ENCODE measurements at places on chromosomes 2 and 18. TPM values are rescaled to one million over a fixed set of nuclear protein-coding genes. Genes with fewer than 3 reads are reported as not detected.

- DNase-seq = no peak
These were observed 10.2 kb downstream of the ANO7 start for GRCh38 chr2:241198381-241199279.

DNA sequence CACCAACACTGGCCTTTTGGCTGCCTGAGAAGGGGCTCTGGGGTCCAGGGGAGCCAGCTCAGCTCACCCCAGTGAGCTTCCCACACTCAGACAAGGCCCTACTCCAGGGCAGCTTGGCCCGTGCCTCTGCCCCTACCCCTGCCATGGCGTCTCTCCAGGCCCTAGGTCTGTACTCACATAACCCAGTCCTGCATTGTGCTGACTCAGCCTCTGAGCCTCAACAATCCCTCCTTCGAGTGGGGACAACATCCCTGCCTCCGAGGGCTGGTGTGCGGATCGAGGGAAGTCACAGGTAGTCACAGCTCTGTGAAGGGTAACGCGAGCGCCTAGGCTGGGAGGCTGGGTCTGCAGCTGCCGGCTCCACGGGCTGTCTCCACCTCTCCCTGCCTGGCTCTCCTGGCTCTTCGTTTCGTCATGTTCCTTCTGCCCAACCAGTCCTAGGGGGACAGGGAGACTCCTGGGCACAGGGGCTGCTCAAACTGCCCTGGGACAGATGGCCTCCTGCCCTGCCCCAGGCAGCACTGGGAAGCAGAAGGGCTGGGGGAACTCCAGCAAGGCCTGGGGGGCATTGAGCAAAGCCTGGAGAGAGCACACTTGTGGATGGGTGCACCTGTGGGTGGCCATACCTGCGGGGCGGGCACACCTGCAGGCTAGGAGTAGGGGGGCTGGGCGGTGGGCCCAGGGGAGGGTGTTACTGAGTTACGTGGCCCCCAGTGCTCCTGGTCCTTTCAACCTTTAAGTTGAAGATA lies 74.6 kb downstream of the RRM2 start:
- DNase-seq = no peak

DNA sequence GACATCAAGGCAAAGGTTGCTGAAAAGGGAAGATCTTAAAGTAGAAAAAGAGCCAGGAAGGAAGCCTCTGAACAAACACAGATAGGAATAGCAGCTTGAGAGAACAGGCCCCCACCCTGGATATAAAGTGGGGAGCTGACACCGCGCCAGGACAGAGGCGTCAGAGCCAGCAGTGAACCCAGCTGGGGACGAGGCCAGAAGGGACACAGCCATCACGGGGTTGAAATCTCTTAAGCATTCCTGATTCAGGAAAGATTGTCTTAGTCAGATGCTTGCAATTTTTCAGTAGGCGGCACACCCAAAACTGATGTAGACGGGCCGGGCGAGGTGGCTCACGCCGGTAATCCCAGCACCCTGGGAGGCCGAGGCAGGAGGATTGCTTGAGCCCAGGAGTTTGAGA lies 93.8 kb upstream of the PHLPP1 start:
- DNase-seq = no peak

DNA sequence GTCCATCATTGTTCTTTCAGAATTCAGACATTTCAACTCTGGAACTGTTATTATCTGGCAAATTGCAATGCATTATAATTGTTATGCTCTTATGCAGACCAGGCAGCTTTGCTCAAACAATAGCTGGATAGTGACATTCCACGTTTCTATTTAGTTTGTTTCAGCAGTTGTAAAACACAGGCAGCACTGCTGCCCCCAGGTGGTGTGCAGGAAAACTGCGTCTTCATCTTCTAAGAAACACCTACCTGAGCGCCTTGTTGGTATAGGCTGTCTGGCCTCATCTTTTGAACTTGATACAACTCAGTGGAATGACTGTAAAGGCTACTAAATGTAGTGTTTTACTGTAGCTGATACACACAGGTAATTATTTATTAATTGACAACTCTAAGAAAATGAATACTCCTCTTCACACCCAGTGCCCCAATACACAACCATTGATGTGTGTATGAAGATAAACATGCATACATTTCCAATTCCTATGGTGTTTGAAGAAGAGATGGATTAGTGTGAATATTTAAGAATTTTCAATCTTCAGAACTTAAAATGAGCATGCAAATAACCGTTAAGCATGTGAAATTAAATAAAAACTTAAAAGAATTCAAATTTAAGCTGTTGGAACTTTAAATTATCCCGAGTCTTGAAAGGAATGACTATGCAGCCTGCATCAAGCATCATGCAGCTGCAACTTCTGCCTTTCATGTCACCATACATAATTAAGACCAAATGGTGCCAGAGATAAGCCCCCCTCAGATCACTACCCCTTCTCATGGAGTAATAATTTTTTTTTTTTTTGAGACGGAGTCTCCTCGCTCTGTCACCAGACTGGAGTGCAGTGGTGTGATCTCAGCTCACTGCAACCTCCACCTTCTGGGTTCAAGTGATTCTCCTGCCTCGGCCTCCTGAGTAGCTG lies 85.6 kb downstream of the CD8B2 start:
- DNase-seq = no peak

GRCh38 chr2:126661702-126662500 lies 5.9 kb downstream of the GYPC start:
- DNase-seq = no peak

- no peak for DNase-seq
These were observed 701.9 kb upstream of the RAB6C start for GRCh38 chr2:129277585-129277981.

GRCh38 chr2:223734346-223734745 lies 103.0 kb downstream of the AP1S3 start:
- DNase-seq = no peak

DNA sequence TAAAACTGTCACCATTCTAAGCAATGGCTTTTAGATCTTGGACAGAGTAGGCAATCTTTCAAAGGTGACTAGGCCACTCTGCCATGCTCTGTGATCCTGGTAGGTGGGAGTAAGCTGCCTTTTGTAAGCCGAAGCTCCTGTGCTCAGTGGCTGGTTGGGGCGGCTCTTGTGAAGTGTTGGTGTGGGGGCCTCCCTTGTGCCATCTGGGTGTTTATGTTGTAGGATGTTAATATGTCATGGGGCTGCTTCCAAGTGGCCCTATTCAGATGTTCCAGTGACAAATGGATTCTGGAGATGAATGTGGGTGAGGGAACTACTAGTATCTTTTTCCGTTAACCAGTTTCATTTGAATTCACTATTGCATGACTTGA lies 116.8 kb upstream of the SPRED2 start:
- DNase-seq = no peak

DNA sequence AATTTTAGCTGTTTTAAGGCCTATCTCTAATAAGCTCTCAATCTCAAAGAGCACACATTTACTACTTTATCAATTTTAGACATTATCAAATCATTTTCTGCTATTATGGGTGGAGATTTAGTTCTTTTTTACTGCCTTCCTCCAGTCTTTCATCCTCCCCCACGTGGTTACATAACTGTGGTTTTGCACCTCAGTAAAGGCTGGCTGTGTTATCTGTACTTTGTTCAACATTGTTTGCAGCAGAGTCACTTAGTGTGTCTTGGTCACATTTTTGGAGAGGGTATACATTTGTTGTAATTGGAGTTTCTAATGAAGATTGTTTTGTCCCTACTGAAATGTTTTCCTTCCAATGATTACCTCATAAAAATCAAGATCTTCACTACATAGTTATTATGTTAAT lies 549.6 kb upstream of the CELF4 start:
- no peak for DNase-seq

DNA sequence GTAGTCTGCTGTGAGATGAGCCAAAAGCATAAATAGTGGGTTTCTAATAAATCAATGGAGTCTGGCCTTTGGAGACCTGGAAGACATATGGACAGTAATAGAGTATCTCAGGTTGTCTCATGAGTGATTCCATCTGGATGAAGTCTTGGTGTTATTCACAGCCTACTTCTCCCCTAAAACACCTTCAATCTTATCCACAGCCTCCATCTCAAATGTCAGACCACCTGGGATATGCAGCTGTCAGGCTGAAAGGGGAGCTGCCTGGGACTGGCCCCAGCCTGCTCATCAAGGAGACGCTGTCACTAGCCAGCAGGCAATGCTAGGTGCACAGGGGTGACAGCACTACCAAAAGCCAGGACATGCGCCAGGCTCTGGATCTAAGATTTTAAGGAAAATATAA lies 684.0 kb upstream of the ZEB2 start:
- no peak for DNase-seq

- no peak for DNase-seq
These were observed 133.6 kb downstream of the SP3 start for GRCh38 chr2:173831312-173832229.

GRCh38 chr18:74869904-74870863 lies 272.5 kb downstream of the ZNF407 start:
- no peak for DNase-seq

The CYRIA gene
- 12.5 TPM for total RNA-seq

The GALR1 gene
- total RNA-seq = 0.98 TPM

GRCh38 chr18:79479761-79480161 lies 84.0 kb downstream of the NFATC1 start:
- no peak for DNase-seq

GRCh38 chr2:182980115-182980514 lies 58.1 kb downstream of the NCKAP1 start:
- no peak for DNase-seq

The RGPD4 gene
- total RNA-seq = not detected

The B3GNT2 gene
- 18.9 TPM for total RNA-seq

The EGR4 gene
- not detected for total RNA-seq

The TUBA3E gene
- not detected for total RNA-seq

DNA sequence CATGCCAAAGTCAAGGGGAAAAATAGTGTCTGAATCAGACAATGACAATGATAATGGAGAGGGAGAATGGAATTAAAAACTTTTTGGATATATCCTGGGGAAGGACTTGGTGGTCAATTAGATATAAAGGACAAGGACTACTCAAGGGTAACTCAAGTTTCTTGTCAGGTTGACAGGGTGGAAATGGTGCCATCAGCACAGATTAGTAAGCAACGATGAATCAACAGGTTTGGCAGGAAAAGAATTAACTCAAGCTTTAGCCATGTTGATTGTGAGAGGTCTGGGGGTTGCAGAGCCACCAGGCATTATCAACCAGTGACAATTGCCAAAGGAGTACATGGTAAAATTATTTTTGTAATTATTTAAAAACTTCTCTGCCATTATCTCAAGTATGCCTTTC lies 35.8 kb upstream of the SPATS2L start:
- no peak for DNase-seq

DNA sequence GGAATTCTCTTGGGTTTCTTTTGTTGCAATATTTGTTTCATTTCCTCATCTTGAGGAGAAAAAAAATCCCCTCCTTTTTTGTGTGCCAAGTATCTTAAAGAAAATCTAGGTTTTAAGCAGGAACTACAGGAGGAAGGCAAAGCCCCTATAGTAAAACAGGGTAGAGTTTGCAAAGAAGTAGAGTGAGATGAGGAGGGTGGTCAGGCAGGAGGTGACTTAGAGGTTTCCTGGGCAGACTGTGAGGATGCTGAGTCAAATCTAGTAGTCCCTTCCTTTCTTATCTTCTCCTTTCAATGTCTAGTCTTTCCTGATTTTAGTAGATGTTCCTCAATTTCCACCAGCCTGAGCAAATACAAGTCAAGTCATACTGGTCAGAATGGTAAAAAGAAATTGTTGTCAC lies 222.5 kb downstream of the PMAIP1 start:
- no peak for DNase-seq
